ENCODE measurements at places on chromosomes 2 and 18.
A peak's percentile ranks its signal among the peaks of the same experiment; 100 is the strongest.

DNA sequence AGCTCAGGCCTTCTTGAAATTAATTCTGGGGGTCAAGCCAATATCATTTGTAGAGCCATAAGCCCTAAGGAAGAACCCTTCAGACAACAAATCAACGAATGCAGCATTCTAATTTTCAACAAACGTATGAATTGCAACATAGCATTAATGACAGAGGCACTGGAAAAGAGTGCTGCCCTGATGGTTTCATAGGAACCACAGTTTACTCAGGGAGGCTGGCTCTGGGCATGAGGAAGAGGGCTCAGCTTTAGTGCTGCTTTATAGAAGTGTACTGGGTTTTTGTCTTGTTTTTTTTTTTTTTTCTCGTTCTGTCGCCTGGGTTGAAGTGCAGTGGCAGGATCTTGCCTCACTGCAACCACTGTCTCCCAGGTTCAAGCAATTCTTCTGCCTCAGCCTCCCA lies 36.1 kb upstream of the CAB39 start:
- no peak for DNase-seq

GRCh38 chr2:233707940-233708644 lies 4.6 kb upstream of the UGT1A5 start:
- no peak for DNase-seq

- no peak for DNase-seq
Measured at GRCh38 chr18:43115076-43115921, at the start of gene RIT2. Gene RIT2, minus strand, starts transcription at chr18:43115685.

DNA sequence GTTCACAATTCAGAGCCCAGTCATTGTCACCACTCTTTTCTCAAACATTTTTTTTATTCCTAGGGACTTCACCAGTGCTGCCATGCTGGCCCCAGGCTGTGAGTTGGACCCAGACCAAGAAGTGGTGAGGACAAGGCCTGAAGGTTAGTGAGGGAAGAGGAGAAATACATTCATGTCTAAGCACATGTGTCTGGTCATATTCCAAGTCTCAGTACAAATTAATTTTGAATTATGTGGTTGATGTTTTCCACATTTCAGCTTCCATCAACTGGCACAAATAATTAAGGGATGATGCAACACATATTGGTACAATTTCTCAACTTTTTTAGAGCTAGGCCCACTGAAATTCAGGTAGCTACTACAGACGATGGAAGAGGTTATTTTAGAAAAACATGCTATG lies 106.6 kb upstream of the UPP2 start:
- no peak for DNase-seq

- no peak for DNase-seq
Measured at GRCh38 chr2:64939332-64939917, 49.8 kb upstream of the SLC1A4 start.

- DNase-seq: no peak
Measured at GRCh38 chr18:10659000-10659399, 133.2 kb downstream of the NAPG start.

DNA sequence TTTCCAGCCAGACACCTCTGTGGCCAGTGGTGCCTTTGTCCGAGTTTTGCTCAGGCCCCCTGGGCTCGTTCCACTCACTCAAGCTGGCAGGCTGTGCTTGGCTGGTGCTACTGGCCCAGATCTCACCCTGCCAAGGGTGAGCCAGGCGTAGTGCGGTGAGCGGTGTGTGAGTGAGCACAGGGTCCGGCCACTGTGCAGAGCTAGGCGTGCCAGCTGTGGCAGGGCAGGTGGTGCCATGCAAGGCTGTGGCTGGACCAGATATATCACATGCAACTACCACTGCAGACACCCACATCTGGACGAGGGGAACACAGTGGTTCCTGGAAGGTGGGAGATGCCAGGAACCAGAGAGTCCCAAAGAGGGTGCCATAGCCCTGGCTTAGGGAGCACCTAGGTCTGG lies 70.1 kb downstream of the SRBD1 start:
- peak; percentile 15 for DNase-seq

GRCh38 chr2:166419616-166419934 lies 43.8 kb upstream of the SCN9A start:
- DNase-seq: no peak

DNA sequence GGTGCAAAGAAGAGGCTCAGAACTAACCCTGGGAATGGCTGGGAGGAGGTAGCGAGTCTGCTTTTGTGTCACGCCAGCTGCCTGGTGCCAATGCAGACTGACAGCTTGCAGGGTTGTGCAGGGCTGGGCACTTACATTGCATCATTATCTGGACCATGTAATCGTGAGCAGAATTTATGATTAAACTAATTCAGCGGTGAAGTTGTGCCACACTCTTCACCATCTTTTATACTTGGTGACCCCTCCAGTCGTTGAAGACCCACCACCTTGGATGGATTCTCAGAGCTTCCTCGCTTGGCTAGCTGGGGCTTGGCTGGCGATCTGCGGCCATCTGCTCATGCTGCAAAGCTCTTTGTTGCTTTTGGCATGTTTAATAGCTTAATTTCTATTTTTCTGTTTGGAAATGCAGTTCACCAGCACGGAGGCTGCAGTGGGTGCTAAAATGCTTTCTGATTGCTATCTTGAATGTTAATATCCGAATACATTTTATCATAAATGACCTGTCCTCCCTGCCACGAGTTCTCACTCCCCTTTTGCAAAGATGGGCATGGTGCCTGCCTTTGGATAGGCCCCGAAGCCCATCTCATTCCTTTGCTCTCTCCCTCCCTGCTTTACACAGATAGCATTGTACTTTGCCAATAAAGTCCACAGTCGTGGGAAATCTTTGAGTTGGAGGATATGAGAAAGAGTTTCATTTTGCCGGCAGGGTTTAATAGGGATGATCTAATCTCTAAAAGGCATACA lies 188.2 kb downstream of the PRKCE start:
- DNase-seq: no peak

GRCh38 chr2:115083225-115083624 lies 640.8 kb downstream of the DPP10 start:
- DNase-seq: no peak

- DNase-seq: peak; percentile 61
Measured at GRCh38 chr18:79523206-79523735, 127.5 kb downstream of the NFATC1 start.

DNA sequence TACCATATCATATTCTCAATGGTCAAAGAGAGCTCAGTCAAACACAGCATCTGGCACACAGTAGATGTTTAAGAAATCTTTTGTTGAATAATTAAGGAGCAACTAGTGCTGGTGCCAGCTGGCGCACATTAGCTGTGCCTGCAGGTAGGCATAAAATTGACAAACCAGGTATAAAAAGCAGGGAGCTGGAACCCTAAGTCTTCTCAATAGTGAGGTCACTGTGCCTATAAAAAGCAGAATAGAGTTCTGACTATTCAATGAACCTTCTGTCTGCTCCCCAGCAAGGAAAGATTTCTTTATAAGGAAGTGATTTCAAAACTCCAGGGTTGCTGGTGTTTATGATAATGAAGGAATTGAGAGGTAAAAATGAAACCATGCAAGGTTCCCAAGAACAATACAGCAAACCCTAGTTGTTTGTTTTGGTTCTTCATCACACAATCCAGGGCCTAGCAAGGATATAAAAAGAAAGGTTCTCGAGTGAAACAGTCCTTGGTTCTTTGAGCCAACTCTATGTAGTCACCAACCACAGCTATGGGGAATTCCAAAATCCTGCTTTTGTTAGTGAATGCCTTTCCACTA lies 76.1 kb downstream of the THADA start:
- DNase-seq: no peak

DNA sequence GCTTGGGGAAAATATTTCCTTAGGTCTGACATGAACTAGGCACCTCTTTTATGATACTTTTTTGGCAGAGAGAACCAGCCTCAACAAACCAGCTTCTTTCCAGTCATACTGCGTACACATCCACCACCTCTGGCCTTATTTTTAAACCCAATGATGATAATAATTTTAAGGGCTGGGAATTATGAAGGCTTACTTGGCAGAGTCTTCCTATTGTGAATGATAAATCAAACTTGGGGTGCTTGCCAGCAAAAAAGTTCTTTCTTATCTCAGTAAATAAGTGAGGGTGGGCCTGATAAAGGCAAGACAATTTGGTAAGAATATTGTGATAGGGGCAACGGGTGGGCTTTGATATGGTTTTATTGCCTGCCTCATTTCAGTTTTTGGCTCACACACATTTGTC lies 1230.2 kb upstream of the ZEB2 start:
- DNase-seq: no peak

- DNase-seq: no peak
Measured at GRCh38 chr2:224405841-224406370, 4.0 kb upstream of the FAM124B start.

- DNase-seq: peak; percentile 52
Measured at GRCh38 chr2:3651691-3652648, 6.0 kb upstream of the ALLC start.

GRCh38 chr18:23859466-23860336 lies 154.9 kb upstream of the TTC39C start:
- no peak for DNase-seq

- no peak for DNase-seq
Measured at GRCh38 chr18:22847392-22847791, 85.7 kb upstream of the RBBP8 start.
